ENCODE measurements at places on chromosomes 5 and 9. TPM values are rescaled to one million over a fixed set of nuclear protein-coding genes. Genes with fewer than 3 reads are reported as not detected.
A peak's percentile ranks its signal among the peaks of the same experiment; 100 is the strongest.

DNA sequence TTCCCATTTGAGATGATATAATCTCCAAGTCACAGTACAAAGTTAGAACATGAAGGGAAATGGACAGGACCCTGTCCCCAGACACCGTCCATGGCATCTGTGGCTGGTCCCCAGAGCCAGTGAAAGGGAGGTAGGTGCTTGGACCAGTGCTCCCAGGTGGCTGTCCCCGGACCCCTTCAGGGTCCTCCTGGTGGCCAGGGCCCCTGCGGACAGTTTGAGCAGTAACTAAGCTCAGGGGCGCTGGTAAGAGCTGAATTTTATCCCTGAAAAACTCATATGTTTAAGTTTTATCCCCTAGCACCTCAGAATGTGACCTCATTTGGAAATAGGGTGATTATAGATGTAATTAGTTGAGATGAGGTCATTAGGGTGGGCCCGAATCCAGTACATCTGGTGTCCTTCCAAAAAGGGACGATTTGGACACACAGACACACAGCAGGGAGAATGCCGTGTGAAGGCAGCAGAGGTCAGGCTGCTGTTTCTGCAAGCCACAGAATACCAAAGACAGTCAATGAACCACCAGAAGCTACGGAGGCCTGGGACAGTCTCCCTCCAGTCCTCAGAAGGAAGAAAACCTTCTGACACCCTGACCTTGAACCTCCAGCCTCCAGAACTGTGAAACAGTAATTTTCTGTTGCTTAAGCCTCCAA, 185.0 kb downstream of the ATPSCKMT start:
- peak; percentile 26 for DNase-seq

DNA sequence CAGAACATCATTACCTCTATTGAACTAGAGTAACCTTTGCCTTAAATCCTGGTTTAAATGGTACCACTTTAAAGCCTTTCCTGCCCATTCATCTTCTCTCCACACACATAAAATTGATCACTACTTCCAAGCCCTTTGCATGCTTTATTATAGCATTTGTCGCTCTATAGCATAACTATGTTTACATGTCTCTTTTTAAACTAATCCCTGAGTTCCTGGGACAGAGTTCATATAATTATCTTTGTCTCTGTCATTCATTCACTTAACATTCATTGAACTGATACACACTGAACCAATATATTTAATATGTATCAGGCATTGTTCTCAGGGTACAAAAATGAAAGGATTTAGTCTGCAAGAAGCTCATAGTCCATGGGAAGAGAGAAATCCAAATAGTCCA, 37.3 kb downstream of the RECK start:
- DNase-seq: no peak

IFNA13 gene
- polyA plus RNA-seq: not detected

RELL2 gene
- 0.14 TPM for polyA plus RNA-seq

GRCh38 chr9:81289622-81290021, 399.7 kb downstream of the TLE1 start:
- DNase-seq: no peak
